Brain microvascular endothelial cell (primary cell): ENCODE measurements at places on chromosomes 16 and 17.
A peak's percentile ranks its signal among the peaks of the same experiment; 100 is the strongest.

DNA sequence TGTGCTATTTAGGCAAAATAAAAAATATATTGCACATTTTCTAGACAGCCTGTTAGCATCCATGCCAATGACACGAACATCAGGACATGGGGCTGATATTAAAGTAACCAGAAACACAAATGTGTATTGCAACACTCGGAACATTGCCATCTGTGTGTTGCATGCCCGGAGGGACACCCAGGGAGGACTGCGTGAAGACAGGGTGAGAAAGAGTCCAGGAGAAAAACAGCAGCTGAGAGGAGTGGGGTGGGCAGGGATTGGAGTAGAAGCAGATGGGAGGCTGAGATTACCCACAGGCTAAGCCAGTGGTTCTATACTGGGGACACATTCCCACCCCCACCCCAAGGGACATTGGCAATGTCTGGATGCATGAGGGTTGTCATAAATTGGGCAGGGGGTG lies 114.8 kb downstream of the GRIN2A start:
- no peak for DNase-seq

- no peak for DNase-seq
Observed at GRCh38 chr17:29212094-29212631, 32.0 kb upstream of the MYO18A start.

GRCh38 chr16:73122604-73123391 lies 74.9 kb upstream of the ZFHX3 start:
- DNase-seq = peak; percentile 31

GRCh38 chr17:61511480-61512182 lies 59.4 kb downstream of the TBX4 start:
- DNase-seq = no peak

GRCh38 chr16:72172105-72173034 lies at the start of gene PMFBP1:
Gene PMFBP1, minus strand, starts transcription at chr16:72172155. Its CDS starts 947 bp downstream, at chr16:72171208.
- DNase-seq = peak; percentile 99

DNA sequence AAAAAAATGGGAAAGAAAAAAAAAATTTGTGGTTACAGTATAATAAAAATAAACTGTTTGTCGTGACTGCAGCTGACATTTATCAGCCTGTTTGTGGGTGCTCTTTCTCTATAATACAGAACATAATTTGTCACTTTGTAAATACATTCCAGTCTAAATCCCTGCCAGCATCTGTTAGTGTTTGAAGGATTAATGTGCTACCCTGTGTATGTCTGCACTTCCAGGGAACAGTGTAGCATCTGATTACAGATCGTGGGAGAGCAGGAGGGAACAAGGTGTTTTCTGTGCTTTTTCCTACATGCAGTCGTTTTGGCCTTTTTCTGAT lies 265.1 kb downstream of the WWOX start:
- DNase-seq = no peak

DNA sequence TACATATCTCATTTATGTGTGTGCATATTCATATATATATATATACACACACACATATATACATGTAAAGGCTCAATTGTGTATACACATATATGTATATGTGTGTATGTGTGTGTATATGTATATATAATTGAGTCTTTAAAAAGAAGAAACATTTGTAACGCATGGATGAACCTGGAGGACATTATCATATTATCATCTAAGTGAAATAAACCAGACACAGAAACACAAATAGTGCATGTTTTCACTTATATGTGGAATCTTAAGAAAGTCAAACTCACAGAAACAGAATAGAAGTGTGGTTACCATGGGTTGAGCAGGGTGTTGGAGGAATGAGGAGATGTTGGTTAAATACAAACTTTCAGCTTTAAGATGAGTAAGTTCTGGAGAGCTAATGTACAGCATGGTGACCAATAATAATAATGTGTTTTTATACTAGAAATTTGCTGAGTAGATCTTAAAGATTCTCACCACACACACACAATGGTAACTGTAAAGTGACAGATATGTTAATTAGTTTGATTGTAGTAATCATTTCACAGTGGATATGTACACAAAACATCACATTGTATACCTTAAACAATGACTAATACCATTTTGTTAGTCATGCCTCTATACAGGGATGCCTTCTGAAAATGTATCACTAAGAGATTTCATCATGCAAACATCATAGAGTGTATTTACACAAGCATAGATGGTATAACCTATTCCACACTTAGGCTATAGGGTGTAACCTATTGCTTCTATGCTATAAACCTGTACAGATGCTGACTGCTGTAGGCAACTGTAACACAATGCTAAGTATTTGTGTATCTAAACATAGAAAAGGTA lies 132.6 kb upstream of the CACNG5 start:
- no peak for DNase-seq

- DNase-seq = no peak
Observed at GRCh38 chr17:56678249-56679114, 85.0 kb downstream of the NOG start.

DNA sequence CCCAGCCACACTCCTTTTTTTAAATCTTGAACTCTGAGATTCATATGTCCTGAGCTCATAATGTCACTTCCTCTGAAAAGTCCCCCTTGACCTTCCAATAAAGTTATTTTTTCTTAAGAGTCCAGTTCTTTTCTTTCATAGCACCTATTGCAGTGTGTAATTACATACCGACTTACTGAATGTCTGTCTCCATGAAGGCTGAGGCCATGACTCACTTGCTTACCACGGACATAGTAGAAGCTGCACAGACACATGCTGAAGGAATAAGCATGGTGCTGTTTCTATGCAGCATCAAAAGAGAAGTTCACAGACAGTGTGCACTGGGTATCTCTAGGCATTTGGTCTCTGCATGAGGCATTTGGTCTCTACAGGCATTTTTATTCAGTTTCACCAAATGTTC lies 77.2 kb downstream of the C17orf67 start:
- DNase-seq = peak; percentile 96

DNA sequence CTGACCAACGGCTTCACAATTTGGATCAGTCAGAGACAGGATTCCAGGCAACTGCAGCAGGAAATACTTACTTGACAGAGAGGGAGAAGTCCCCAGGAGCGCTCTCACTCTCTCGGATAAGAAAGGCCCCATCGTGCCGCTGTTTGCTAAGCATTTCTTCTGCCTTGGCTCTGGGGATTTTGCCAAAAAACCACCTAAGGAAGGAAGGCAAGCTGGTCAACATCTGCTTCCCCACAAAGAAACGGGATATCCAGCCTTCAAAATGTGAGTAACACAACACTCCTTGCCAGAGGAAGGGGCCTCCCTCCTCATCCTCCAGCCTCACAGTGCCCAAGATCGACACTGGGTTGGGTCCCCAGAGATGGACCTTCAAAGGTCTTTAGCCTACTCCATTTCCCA lies 36.6 kb upstream of the SLC25A19 start:
- no peak for DNase-seq

DNA sequence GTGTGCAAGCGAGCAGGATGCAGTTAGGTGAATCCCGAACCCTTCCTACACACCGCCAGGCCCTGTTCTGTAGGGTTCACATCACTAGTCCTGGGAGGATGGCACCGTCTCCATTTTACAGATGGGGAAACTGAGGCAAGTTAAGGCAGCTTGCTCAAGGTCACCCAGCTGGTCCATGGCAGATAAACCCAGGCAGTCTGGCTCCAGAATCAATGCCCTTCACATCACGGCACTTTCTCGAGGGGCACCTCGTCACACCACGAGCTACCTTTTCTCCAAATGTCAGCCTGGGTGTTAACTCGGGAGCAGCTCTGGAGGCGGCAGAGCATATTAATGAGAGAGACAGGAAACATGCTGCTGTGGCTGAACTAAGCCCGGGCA lies 9.5 kb downstream of the NOB1 start:
- no peak for DNase-seq

DNA sequence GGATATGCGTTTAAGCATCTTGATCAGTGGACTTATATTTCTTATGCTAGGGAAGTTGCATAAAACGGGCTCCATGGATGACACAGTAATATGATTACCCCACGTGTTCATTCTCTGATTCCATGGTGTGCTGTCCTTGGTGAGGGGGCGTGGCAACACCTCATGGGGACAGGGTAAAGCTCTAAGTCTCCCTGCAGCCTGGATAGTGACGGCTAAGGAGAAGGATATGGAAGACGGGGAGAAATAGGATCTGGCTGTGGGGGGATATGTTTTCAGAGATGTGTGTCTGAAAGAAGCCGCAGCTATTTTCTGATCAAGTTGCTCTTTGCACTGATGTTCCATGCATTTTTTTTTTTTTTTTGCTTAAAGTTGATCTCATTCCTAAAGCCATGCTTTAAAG lies 84.3 kb downstream of the MARCHF10 start:
- DNase-seq = no peak

GRCh38 chr16:47019568-47019967 lies 46.1 kb upstream of the DNAJA2 start:
- no peak for DNase-seq

GRCh38 chr16:58651965-58652348 lies 22.3 kb upstream of the CNOT1 start:
- DNase-seq = peak; percentile 59

- no peak for DNase-seq
Observed at GRCh38 chr17:28473542-28473941, at the start of gene SLC13A2. Gene SLC13A2, plus strand, starts transcription at chr17:28473644. Its CDS starts 69 bp downstream, at chr17:28473713.

GRCh38 chr16:46627746-46628145 lies 6.6 kb upstream of the SHCBP1 start:
- DNase-seq = no peak

- DNase-seq = no peak
Observed at GRCh38 chr16:19507867-19508266, 14.0 kb downstream of the GDE1 start.

GRCh38 chr17:59454633-59455105 lies 110.7 kb upstream of the DHX40 start:
- DNase-seq = no peak

DNA sequence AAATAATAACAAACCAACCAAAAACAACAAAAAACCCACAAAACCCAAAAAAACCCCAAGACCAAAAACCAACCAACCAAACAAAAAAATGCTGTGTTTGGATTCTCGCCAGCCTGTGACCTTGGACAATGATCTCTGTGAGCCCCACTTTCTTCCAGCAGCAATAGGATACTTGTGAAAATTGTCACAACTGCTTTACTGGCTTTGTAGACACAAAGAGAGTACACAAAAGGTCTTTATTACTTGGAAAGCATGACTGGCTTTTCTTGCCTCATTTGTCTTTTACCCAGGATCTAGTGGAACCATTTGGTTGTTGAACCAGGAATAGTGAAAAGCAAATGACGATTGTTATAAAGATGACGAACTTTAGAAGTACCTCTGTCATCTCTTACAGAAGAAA lies 256.6 kb downstream of the UTP18 start:
- no peak for DNase-seq

- DNase-seq = no peak
Observed at GRCh38 chr16:80114699-80115098, 426.1 kb upstream of the DYNLRB2 start.

GRCh38 chr16:5349101-5349500 lies 251.5 kb upstream of the EEF2KMT start:
- DNase-seq = no peak

DNA sequence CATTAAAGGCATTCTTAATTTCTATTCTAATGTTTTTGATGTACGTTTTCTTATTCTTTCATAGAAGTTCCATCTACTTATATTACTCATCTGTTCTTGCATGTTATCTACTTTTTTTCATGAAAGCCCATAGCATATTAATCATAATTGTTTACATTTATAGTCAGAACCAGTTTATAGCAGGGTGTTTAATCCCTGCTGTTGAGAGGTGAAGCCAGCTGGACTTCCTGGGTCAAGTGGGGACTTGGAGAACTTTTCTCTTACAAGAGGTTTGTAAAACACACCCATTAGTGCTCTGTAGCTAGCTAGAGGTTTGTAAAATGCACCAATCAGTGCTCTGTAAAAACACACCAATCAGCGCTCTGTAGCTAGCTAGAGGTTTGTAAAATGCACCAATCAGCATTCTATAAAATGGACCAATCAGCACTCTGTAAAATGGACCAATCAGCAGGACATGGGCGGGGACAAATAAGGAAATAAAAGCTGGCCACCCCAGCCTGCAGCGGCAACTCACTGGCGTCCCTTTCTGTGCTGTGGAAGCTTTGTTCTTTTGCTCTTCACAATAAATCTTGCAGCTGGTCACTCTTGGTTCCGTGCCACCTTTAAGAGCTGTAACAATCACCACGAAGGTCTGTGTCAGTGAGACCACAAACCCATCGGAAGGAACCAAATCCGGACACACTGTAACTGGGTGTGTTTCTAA lies 120.6 kb downstream of the TANC2 start:
- DNase-seq = no peak

DNA sequence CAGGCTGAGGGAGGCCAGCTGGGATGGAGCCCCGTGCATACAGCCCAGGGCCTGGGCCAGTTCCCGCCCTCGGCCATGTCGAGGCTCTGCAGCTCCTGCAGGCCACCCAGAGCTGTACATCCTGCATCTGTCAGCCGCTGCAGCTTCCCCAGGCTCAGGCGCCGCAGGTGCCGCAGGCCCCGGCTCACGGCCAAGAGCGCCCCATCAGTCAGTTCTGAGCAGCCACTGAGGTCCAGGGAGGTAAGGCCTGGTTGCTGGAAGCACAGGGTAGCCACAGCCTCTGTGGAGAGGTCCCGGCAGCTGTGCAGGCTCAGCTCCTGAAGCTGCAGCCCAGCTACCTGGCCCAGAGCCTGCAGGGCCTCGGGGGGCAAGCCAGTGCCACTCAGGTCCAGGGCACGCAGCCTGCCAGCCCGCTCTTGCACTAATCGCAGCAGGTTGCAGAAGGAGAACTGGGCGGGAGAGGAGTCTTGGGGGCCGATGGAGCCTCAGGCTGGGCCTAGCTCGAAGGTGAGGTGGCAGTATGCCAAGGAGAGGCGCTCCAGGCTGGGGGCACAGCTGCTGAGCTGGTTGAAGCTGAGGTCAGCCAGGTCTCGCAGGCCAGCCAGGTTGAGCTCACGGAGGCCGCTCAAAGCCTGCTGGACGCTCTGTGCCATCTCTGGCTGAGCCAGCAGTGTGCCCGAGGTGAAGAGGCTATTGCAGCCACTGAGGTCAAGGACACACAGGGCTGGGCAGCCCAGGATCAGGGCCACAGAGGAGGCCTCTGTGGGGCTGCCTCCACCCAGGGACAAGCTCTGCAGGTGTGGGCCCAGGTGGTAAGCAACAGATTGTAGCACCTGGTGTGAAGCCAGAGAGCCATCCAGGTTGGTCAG lies 11.4 kb downstream of the ELMO3 start:
- DNase-seq = no peak

GRCh38 chr17:76243826-76244679 lies 3.8 kb upstream of the RNF157 start:
- no peak for DNase-seq

- DNase-seq = no peak
Observed at GRCh38 chr17:72206376-72206775, 85.6 kb downstream of the SOX9 start.

- peak; percentile 78 for DNase-seq
Observed at GRCh38 chr16:61887903-61888302, 148.3 kb downstream of the CDH8 start.

- DNase-seq = no peak
Observed at GRCh38 chr16:89345642-89346150, 128.2 kb downstream of the ZNF778 start.

- no peak for DNase-seq
Observed at GRCh38 chr16:18800775-18801144, 589 bp downstream of the ARL6IP1 start.

DNA sequence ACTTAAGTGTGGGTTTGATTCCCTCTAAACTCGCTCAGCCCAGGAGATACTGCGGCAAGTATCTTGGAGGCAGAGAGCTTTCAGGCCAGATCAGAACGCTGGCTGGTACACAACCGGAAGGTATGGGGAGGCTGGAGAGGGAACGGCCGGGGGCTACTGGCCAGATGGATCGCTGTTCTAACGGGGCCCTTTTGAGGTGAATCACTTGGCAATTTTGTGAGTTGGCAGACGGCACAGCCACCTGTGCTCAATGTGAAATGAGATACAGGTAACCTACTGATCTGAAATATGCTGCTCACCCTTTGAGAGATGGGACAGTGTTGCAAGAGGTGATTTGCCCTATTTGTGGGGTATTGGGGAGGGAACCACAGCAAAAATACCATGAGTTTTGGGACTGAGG lies 622.9 kb upstream of the RBFOX1 start:
- DNase-seq = no peak
